ENCODE measurements at places on chromosomes 3 and 15.

GRCh38 chr3:39915027-39915426 lies 105.6 kb downstream of the MYRIP start:
- no peak for DNase-seq

DNA sequence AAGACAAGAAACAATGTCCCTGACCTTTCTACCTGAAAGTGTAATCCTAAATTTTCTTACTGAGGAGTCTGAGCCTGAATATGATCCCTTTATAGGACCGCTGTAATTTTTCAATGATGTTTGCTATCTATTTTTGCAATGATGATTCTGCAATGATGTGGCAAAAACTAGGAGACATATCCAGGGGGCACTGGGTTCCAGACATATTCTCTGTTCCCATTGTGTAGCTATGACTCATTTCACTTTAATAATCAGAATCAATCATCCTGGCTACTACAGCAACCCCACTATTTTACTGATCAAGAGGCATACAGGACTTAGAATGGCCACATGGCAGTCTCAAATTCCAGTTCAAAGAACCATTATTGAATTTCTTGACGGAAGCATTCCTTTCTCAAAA lies 85.9 kb downstream of the AQR start:
- no peak for DNase-seq

GRCh38 chr3:144018776-144019175 lies 47.2 kb downstream of the DIPK2A start:
- no peak for DNase-seq

DNA sequence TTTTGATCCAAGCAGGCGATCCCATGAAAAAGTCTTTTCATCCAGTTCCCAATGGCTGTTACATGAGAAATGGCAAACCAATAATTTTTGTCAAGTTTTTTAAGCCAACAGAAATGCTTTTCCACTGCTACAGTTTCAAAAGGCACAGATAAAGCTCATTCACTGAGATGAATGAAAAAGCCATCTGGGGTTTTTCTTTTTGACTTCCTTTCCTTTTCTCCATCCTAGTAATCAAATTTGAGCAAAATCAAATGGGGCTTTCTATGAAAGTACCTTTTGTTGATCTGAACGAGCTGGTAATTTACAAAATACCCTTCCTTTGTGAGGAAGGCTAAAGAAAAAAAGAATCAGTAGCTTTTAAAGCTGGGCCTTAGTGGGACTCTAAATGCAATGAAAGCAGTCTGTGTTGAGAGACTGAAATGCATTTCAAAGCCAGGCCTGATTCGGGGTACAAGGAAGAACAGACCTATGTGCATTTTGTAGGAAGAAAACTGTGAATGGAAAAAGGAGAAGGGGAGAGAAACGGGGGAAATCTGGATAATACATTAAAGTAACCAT lies 185.2 kb upstream of the DNAJC19 start:
- no peak for DNase-seq

- no peak for DNase-seq
Measured at GRCh38 chr15:83158393-83158792, 49.2 kb downstream of the HDGFL3 start.

GRCh38 chr3:127865941-127866340 lies 43.6 kb upstream of the MGLL start:
- DNase-seq, result no peak

DNA sequence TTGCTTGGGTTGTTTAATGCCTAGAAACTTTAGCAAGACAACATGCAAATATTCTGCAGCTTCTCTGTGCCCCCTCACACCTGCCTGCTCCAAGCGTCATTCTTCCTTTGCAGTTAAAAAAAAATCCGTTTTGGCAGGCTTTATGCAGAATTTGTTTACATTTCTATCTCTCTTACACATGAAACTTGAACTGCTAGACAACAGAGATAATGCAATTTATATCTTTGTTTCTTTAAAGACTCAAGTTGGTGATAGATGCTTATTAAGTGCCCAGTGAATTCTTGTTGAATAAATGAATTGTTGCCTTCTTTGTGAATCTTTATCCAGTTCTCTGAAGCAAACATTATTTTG lies 53.2 kb downstream of the CHST2 start:
- no peak for DNase-seq

- no peak for DNase-seq
Measured at GRCh38 chr3:122948408-122948807, 79.2 kb downstream of the SEMA5B start.

Data from substantia nigra (tissue), 51 donors.